Mesothelial cell of epicardium (in vitro differentiated cells): ENCODE measurements at places on chromosomes 1 and 21. TPM values are rescaled to one million over a fixed set of nuclear protein-coding genes. Genes with fewer than 3 reads are reported as not detected.

Gene TMEM35B
- 13.9 to 16.5 TPM (median 14.9 TPM) in 3 replicates for total RNA-seq

Gene OVAAL
- not detected in 3 replicates for total RNA-seq

- no peak for DNase-seq
These were observed 3.1 kb downstream of the AGO1 start for GRCh38 chr1:35885961-35886558.

GRCh38 chr1:199279872-199280645, 641.2 kb downstream of the PTPRC start:
- no peak for DNase-seq

- DNase-seq = no peak
These were observed 16.0 kb downstream of the QSOX1 start for GRCh38 chr1:180170546-180171151.

DNA sequence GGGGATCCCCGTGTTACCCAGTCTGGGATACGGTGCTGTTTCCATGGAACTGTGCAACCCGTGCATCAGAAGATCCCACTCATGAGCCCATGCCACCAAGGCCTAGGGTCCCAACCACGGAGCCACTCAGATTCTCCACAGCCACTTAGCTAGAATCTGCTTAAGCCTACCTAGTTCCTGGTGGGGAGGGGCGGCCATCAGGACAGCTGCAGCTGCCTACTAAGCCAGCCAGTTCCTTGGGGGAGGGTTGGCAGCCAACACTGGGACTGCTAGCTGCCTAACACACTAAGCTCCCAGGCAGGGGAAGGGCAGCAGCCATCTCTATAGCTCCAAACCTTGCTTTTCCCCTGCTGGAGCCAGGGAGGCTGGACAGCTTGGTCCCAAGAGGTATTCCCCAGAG, 549.2 kb upstream of the BRINP3 start:
- no peak for DNase-seq

GRCh38 chr21:26914557-26914956, 52.3 kb downstream of the ADAMTS5 start:
- no peak for DNase-seq
